ENCODE measurements at places on chromosomes 16 and 17.

GRCh38 chr16:31329671-31330552 lies 25.1 kb upstream of the ITGAX start:
- DNase-seq: no peak

- no peak for DNase-seq
Observed at GRCh38 chr17:67386965-67387551, 10.0 kb downstream of the PITPNC1 start.

DNA sequence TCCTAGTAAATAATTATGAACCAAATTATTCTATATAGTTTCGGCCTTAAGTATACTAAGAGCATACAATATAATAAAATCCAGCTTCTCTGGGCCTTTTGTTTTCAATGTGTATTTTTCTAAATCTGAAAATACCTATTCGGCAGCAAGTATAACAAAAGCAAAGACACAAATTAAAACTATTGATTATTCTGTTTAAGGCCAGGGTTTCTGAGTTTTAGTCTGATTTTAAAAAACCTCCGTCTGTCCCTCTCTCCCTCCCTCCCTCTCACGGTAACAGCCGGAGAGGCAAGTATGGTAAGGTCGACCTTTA lies 1.5 kb downstream of the TOB1 start:
- DNase-seq: no peak

DNA sequence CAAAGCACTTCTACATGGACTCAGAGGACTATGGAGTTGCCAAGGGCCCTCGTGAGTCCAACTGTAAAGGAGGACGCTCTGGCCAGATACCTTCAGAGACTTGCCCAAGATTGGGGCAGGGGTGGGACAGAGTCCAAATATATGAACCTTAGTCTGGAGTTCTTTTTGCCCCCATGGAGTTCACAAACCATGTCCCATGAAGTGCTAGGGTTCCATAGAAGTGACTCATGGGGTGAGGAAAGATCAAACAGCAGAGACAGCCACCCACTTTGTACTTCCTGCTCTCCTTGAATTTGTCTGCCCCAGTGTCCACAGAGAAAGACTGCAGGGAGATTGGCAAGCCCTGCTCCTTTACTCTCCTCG lies 29.0 kb downstream of the SRL start:
- DNase-seq: peak; percentile 16

- no peak for DNase-seq
Observed at GRCh38 chr16:11696266-11697012, 28.2 kb downstream of the SNN start.

Data from HFF-Myc (cell line).